GM03348 (cell line): ENCODE measurements at places on chromosomes 4 and X.

DNA sequence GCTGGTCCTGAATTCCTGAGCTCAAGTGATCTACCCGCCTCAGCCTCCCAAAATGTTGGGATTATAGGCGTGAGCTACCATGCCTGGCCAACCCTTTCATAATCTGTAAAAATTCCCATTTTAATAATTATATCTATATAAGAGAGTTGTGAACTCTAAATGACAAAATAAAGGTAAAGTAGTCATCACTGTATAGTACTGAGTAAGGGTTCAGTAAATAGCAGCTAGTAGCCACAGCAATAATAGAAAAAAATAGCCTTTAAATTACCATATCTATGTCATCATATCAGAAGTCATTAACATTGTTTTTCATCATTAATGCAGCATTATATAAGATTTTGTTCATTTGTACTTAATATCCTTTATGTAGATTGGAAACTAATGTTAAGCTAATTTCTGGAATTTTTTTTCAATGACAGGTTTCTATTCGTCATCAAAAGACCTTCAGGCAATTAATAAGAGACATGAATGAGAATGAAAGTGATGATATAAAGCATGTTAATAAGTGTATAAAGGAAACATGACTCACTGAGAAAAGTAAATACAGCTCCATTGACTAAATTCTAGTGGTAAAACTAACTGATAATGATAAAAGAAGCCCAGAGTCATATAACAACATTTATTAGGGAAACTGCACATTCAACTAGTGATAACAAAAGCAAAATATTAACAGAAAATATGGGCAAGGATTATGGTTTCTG, 85.9 kb upstream of the UGT8 start:
- DNase-seq, result no peak

GRCh38 chr4:154124539-154125255, 335.8 kb upstream of the SFRP2 start:
- peak; percentile 78 for DNase-seq

DNA sequence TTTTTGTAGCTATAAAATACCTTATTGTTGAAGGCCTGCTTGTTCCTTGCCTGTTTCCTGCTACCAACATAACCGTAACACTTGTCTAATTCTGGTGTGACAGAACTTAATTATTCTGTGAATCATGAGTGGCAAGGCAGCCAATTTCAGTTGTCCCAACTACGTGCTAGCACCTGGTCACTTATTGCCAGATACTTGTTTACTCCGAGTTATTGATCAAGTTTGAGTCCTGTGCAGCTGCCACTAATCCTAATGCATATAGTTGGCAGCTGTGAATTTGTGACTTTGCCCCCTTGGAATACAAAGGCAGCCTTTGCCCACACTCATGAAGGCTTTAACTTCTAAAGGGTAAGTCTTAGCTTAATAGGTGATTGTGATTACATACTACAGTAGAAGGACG, 7.8 kb upstream of the RNF128 start:
- DNase-seq, result no peak

DNA sequence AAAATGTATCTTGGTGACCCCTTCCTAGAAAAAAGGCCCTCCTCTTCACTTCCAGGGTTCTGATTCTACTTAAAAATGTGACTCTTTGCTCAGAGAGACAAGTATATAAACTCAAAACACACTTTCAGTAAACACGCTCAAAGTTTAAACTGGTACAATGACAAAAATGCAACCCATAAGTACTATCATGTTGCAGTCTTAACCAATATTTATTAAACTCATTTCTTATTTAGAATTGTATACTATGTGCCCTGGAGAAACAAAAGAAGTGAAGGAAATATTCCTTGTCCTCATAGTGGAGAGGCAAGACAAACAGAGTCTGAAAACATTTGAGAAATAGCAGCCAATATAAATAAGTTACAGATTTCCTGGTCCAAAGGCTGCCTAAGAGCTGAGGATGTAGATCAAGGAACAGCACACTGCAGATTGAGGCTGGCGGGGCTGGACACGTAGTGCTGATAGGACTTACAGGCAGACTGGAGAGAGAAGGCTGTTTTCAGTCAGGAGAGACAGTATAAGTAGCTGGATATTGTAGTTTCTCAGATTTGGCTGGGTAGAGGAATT, 39.1 kb upstream of the ANXA3 start:
- no peak for DNase-seq
